ENCODE measurements at places on chromosomes 2 and 18.

DNA sequence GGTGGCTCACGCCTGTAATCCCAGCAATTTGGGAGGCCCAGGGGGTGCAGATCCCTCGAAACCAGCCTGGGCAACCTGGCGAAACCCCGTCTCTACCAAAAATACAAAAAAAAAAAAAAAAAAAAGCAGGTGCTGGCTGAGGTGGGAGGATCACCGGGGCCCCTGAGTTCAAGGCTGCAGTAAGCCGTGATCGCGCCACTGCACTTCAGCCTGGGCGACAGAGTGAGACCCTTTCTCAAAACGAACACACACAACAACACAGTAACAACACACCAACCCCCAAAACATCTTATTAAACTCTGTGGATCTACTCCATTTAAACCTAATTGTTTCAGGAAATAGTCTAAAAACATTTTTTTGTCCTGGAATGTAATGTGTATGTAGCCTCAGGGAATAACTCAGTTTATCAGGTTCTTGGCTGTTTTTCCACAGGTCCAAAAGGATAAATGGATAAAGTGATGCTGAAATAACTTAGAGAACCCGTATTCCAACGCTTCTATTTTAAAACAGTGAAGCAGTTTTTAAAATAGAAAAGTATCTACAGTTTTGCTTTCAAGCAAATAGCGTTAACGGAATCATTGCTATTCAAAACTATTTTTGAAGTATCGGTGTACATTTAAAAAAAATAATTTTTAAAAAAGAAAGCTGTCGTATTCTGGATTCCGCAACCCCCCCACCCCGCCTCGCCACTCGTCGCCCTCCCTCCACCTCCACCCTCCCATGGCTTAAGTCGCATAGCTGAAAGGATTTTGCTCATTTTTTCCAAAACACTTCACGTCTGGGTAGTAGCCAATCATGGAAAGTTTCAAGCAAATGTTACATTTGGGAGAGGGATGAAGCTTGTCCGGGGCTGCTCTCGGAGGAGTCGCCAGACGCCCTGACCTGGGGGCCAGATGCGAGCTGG lies 895 bp upstream of the GLS start:
- no peak for DNase-seq

- no peak for DNase-seq
These were observed 48.8 kb upstream of the ZDBF2 start for GRCh38 chr2:206225435-206226232.

DNA sequence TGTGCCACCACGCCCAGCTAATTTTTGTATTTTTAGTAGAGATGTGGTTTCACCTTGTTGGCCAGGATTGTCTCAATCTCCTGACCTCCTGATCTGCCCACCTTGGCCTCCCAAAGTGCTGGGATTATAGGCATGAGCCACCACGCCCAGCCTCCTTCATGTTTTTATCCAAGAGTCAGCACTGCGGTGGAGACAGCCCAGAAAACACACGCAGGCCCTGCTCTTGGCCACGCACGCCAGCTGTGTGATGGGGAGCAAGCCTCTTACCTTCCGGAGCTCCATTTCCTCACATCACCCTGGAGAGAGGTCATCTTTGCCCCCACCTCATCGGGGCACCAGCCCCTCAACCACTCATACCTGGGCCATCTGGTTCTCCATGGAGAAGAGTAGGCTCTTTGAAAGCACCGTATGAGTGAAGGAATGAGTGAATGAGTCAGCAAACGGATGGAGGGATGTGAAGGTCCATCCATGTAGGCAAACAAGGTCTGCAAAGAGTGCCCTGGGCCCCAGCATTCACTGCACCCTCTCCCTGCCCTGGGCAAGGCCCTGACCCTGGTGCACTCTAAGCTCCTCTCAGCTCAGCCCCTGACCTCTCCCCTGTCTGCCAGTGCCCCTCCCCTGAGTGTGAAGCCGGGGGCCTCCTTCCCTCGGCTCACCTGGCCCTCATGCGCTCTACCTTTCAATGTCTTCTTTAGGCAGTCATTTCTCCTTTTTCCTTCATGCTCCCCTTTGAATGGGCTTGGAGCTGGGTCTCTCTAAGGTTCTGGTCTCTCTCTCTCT lies 7.4 kb downstream of the GYPC start:
- no peak for DNase-seq

- DNase-seq: no peak
These were observed 313.2 kb upstream of the HS6ST1 start for GRCh38 chr2:128631698-128632500.

DNA sequence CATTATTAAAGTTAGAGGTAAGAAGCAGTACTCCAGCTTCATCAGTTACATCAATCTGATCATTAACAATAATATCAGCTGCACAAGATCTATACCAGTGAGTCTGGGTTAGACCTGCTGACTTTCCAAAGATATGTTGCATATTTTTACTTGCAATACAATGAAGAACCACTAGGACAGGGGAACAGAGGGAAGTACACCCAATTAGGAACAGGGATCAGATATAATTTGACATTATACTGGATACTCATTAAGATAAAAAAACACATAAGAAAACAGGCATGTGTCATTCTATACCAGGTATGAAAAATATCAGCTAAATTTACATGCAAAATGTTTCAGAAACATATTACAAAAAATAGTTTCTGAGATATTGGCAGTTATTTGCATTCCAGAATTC lies 995.1 kb upstream of the DDX18 start:
- DNase-seq: no peak

GRCh38 chr2:18319987-18320386 lies 240.5 kb downstream of the RDH14 start:
- DNase-seq: no peak

DNA sequence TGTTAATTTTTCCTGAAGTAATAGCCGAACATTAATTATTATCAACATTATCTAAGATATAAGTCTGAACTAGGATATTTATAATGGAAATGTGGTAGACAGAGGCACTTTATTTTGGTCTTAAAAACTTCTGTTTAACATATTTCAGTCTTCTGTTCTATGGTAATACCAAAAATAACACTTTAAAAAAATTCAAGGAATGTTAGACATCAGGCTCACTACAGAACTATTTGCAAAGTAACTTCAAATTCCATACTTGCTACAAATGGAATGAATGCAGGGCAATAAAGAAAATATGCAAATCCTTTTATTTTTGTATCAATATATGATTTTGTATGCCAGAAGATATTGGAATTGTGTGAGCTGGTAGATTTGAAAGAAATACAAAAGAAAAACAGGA lies 345.5 kb upstream of the DSEL start:
- DNase-seq: no peak

GRCh38 chr18:72114801-72115594 lies 429.1 kb downstream of the CBLN2 start:
- no peak for DNase-seq

DNA sequence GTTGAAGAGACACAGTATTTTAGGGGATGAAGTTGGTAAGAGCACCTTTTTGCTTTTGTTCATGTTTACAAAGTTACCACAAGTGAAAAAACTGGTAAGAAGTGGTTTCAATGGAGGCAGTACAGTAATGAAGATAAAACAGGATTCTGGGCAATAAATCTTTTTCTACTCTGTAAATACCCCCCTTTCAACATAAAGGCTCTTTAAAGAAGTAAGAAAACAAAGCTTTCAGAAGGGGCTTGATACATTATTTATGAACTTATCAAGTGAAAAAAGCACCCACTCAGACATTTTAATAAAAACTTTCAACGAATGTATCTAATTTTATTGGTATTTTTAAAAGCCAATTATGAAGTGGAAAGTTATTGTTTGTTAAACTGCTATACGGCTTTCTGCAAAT lies 522.9 kb downstream of the ZEB2 start:
- DNase-seq: no peak

DNA sequence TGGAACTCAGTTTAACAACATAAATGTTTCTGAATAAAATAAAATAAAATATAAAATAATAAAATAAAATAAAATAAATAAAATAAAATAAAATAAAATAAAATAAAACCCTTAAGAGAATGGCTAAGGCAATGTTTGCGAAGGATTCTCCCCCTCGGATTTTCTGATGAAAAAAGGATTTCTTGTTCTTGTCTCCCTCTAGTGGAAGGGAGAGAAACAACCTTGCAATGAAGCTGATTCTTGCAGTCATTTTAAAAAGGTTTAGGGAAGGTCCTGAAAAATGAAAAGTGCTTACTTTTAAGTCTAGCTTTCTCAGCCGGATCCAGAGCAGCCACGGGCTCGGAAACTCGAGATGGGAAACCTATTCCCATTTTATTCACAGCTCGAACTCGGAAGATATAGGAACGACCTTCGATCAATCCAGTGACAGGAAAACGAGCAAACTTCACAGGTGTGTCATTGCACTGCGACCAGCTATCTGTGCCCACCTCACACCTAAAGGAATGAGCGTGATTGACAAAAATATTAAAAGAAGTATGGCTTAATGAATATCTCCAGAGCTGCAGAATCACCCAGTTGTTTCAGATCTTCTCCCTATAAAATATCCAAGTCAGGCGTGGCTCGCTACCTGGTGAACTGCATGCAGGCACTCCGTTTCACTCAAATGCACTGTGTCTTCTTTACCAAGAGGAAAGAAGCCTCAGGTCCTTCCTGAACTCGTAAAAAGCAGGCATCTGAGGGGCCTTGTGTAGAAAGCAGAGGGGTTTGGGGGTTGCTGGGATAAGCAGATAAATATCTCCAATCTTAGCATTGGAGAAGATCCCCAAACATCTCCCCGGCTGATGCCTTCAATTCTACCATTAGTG lies 68.1 kb downstream of the MYOM1 start:
- DNase-seq: no peak

DNA sequence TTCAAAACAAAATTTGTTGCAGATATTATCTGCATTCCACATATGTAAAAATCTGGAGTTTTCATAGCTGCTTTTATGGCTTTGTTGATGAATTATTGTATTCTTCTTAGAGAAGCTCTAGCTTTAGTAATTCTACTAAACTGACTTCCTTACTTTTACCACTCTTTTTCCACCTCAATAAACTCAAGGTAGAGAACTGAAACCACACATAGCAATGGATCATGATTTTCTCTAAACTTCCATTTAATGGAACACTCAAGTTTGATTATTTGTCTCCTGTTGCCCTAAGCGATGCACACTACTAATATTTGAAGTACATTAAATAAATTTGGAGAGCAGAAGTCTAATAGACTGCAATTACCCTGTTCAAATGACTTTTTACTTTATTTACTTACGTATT lies 192.0 kb downstream of the NBAS start:
- DNase-seq: no peak

- no peak for DNase-seq
These were observed 156.6 kb downstream of the DOK6 start for GRCh38 chr18:69557282-69557681.

- no peak for DNase-seq
These were observed 7.1 kb downstream of the CATIP start for GRCh38 chr2:218363736-218364135.

GRCh38 chr2:35298493-35298892 lies 1057.1 kb upstream of the CRIM1 start:
- DNase-seq: no peak

All from coronary artery (tissue), 2 donors.